ENCODE measurements at places on chromosomes 7 and 10.

DNA sequence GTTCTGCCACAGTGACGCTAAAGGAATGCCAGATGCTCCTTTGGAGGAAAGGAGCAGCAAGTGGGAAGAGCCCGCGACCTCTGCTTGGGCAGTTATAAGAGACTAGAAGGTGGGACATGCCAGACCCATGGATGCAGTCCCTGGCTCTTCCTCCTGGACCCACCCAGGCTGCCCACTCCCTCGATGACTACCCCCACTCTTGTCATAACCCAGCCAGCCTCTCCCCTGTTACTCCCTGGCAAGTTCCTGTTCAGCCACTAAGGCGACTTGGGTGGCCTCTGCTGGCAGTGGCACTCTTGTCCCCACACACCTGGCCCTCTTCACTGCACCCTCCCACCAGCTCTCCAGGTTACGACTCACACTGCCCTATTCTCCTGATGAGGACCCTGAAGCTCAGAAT, 33.5 kb downstream of the COL13A1 start:
- H3K4me3 ChIP-seq: no peak overlapping the region
- DNase-seq: no peak
- no peak overlapping the region for H3K27ac ChIP-seq
- no peaks in the 10 kb centered on the region for H3K36me3 ChIP-seq
- H3K27me3 ChIP-seq: no peaks in the 10 kb centered on the region
- H3K4me1 ChIP-seq: no peaks in the 10 kb centered on the region

DNA sequence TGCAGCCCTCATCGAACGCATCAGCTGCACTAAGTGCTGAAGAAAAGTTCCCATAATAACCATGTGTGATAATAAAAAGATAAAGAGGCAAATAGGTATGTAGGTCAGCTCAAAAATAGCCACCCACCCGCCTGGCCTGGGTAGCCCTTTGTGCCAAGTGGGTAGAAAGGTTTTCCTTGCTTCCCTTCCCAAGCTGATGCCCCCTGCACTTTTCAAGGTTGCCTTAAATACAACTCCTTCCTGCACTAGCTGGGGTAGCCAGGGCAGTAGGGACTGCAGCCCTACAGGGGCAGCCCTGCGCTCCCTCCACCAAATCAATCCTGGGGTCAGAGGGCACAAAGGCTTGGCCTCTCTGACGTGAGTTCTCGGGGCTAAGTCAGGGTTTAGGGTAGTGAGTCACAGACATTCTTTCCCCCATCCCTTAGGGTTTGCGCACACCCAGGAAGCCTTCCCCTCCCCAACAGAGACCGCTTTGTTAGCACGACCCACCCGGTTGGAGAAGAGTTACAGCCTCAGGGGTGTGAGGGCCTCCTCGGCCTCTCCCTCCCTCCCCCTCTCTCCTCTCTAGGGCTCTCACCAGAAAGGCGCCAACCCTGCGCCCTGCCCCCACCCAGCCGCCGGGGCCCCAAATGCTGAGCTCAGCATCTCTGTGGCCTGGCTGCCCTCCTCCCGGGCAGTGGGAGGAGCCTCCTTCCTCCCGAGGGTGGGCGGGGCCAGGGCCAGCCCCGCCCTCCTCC, 13.3 kb upstream of the DDIT4 start:
- H3K36me3 ChIP-seq: no peaks in the 10 kb centered on the region
- peak overlapping the region; percentile 37 for H3K27ac ChIP-seq
- no peaks in the 10 kb centered on the region for H3K27me3 ChIP-seq
- peak overlapping the region; percentile 70 for H3K4me3 ChIP-seq
- DNase-seq: peak; percentile 87

DNA sequence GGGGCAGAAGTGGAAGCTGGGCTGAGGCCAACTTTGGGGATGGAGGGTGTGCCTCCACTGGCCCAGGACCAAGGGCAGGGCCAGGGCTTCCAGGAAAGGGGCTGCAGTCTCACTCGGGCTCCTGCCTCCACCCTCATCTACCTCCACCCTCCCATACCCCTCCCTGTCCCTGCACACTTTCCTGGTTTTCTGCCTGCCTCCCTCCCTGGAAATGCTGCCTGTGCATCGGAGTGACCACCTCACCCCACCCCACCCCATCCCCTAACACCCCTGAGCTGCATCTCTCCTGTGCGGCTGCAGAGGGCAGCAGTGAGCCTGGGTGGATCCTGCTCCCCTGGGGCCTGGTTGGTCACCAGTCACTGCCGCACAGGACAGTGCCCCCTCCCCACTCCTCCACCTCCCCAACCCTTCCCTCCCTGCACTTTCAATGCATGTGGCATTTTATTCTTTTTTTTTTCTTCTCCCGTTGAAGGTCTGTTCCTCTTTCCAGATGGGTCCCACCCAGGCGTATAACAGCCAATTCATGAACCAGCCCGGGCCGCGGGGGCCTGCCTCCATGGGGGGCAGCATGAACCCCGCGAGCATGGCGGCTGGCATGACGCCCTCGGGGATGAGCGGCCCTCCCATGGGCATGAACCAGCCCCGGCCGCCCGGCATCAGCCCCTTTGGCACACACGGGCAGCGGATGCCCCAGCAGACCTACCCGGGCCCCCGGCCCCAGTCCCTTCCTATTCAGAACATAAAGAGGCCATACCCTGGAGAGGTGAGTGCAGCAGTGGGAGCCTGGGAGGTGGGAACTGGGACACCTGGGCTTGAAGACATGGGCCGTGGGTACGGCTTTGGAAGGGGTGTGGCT, 54.1 kb upstream of the PPIF start:
- H3K36me3 ChIP-seq: peaks cover 26% of the 10 kb centered on the region
- no peak overlapping the region for H3K4me3 ChIP-seq
- H3K4me1 ChIP-seq: no peaks in the 10 kb centered on the region
- H3K27me3 ChIP-seq: no peaks in the 10 kb centered on the region
- no peak overlapping the region for H3K27ac ChIP-seq
- peak; percentile 63 for DNase-seq

DNA sequence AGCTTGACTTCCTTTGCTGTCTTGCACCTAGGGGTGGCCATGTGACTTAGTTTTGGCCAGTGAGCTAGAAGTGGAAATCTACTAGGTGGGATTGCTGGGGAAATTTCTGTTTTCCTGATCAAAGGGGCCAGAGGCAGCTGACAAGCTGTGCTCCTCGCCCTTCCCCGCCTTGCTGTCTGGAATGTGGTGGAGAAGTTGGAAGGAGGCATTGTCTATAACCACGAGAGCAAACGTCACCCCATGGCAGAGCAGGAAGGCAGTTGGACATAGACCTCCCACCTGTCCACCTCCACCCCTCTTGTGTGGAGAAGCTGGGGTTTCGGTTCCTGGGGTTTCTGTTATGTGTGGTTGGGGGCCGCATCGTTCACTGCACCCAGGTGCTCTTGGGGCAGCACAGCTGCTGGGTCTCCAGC, 7.3 kb downstream of the SFRP5 start:
- no peaks in the 10 kb centered on the region for H3K4me1 ChIP-seq
- H3K27ac ChIP-seq: no peak overlapping the region
- no peak for DNase-seq
- H3K27me3 ChIP-seq: no peaks in the 10 kb centered on the region

DNA sequence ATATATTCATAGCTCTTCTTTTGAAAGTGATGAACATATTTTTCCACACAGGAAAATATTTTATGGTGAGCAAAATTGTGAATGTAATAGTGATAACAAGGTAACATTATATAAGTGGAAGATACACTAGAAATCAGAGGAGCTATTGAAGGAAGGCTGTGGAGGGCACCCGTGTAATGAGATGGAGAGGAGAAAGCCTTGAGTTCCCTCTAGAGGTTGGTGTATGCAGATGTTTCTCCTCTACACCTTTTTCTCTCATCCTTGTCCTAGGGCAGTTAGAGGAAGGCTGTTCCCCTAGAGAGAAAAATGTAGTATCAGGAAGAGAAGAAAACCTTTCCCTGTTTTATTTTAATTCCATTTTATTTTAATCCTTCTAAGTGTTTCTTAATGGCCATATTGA, 54.6 kb upstream of the NRG3 start:
- DNase-seq: peak; percentile 44
- H3K4me3 ChIP-seq: no peak overlapping the region
- no peaks in the 10 kb centered on the region for H3K36me3 ChIP-seq
- H3K27me3 ChIP-seq: no peaks in the 10 kb centered on the region

- no peak overlapping the region for H3K4me3 ChIP-seq
- H3K27ac ChIP-seq: no peak overlapping the region
- DNase-seq: no peak
- no peaks in the 10 kb centered on the region for H3K36me3 ChIP-seq
- H3K4me1 ChIP-seq: no peaks in the 10 kb centered on the region
Observed at GRCh38 chr7:28960071-28960840, 2.1 kb upstream of the TRIL start.

- no peaks in the 10 kb centered on the region for H3K36me3 ChIP-seq
- no peak overlapping the region for H3K4me3 ChIP-seq
- H3K4me1 ChIP-seq: no peaks in the 10 kb centered on the region
- peak; percentile 66 for DNase-seq
- H3K27ac ChIP-seq: no peak overlapping the region
- H3K27me3 ChIP-seq: no peaks in the 10 kb centered on the region
Observed at GRCh38 chr10:29517352-29517923, 117.3 kb downstream of the SVIL start.

DNA sequence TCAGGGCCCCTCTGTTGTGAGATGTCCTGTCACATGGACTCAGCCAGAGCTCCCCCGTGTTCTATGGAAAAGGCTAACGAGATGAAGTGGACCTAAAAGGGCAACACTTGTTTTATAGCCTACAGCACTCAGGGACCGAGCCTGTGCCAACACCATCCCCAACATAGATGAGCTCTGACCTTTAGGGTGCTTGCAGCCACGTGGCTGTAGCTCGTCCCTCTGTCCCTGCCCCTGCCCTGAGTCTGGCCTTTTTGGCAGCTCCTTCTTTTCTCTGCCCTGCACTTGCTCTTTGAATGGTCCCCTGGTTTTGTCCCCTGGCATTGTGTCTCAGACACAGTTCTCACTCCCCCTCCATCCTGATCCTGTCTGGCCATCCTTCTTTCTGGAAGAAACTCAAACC, 81.2 kb upstream of the GDF10 start:
- no peaks in the 10 kb centered on the region for H3K27me3 ChIP-seq
- no peak overlapping the region for H3K4me3 ChIP-seq
- H3K4me1 ChIP-seq: no peaks in the 10 kb centered on the region
- no peaks in the 10 kb centered on the region for H3K36me3 ChIP-seq

GRCh38 chr10:15333909-15334649, 37.0 kb downstream of the FAM171A1 start:
- no peaks in the 10 kb centered on the region for H3K36me3 ChIP-seq
- no peak overlapping the region for H3K4me3 ChIP-seq
- no peak overlapping the region for H3K27ac ChIP-seq
- H3K4me1 ChIP-seq: no peaks in the 10 kb centered on the region
- no peaks in the 10 kb centered on the region for H3K27me3 ChIP-seq
- no peak for DNase-seq

- H3K27me3 ChIP-seq: no peaks in the 10 kb centered on the region
- no peak overlapping the region for H3K27ac ChIP-seq
- H3K4me3 ChIP-seq: no peak overlapping the region
- no peaks in the 10 kb centered on the region for H3K4me1 ChIP-seq
Observed at GRCh38 chr7:10740805-10741204, 232.9 kb upstream of the PHF14 start.

GRCh38 chr10:6576326-6576725, 3.8 kb downstream of the PRKCQ start:
- no peak for DNase-seq
- H3K4me1 ChIP-seq: peaks cover 7% of the 10 kb centered on the region
- no peak overlapping the region for H3K4me3 ChIP-seq

DNA sequence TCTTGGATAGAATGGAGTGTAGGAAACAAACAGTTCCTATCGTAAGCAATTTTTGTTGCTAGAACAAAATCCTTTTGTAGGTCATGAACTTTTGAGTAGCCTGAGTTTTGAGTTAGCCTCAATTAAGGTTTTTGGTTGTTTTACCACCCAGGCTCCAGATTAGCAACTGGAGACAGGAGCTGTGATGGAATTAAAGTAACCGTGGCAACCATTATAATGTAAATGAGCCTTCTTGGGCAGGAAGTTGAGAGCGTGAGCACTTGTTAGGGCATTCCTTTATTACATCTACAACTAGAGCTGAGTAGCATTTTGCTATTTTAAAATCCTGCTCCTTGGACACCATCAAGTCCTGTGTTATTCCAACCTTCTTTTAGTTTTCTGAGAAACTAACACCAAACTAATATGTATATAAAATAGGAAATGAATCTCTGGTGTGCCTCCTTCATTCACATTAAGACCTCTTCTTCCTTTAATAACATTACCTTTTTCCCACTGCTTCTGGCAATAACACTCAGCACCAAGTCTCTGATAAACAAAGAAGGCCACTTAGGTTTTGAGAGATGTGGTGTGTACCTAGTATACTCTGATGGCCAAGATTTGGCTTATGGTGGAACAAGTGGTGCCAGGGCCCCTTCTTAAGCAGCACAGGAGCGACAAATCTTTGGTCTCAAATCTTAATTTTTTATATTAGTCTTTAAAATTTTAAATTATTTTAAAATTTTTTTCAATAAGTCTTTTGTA, 34.0 kb downstream of the AHCYL2 start:
- no peak overlapping the region for H3K4me3 ChIP-seq
- H3K4me1 ChIP-seq: peaks cover 16% of the 10 kb centered on the region
- H3K27me3 ChIP-seq: no peaks in the 10 kb centered on the region
- DNase-seq: peak; percentile 47
- no peak overlapping the region for H3K27ac ChIP-seq

- no peaks in the 10 kb centered on the region for H3K4me1 ChIP-seq
- no peak overlapping the region for H3K4me3 ChIP-seq
- no peak overlapping the region for H3K27ac ChIP-seq
- no peaks in the 10 kb centered on the region for H3K27me3 ChIP-seq
Observed at GRCh38 chr10:80504158-80504811, 33.4 kb upstream of the SH2D4B start.

DNA sequence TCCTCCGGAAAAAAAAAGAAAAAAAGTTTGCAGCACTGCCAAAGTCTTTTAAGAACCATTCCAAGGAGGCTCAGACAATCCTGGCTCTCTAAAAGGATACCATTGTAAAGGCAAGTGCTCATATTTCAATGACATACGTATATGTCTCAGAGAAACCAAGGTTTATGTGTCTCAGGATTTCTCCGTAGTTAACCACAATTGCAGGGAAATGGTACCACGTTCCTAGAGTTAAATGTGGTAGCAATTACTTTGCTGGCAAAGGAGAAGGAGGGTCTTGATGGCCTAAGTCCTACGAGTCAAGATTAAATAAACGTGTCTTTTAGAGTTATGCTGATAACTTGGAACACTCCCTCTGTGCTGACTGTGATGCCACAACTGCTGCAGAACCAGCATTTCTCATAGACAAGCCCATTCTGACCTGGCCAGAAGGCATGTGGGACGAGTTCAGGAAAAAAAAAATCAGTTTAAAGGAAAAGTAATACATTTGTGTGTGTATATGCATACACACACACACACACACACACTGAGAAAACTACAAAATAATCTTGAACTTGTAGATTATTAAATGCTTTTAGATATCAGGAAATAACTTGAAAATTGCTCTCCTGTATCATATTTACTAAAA, 245.9 kb downstream of the FGFR2 start:
- no peaks in the 10 kb centered on the region for H3K36me3 ChIP-seq
- H3K4me3 ChIP-seq: no peak overlapping the region
- H3K27me3 ChIP-seq: 0 out of 2 replicates have a peak, but pooled peaks cover 2% of the 10 kb centered on the region
- no peaks in the 10 kb centered on the region for H3K4me1 ChIP-seq
- H3K27ac ChIP-seq: no peak overlapping the region

DNA sequence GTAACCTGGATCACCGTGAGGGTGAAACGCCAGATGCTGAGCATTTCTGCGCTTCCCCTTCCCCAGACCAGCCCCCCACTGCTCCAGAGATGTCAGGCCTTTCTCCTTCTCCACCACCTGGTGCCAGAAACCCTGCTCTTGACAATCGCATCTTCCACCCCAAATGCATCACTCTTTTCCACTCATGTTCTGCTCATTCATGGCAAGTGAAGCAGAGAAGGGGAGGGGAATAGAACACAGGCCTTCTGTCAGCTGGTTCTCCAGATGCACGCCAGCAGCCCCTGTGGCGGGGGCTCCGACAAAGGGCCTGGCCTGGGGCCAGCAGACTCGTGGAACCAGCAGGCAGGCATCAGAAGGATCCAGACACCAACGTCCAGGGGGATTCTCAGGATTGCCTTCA, 68.5 kb upstream of the SVIL start:
- no peaks in the 10 kb centered on the region for H3K36me3 ChIP-seq
- H3K4me1 ChIP-seq: no peaks in the 10 kb centered on the region
- no peak for DNase-seq

All from Karpas-422 (cell line).